ENCODE measurements at places on chromosomes 3 and 15.

GRCh38 chr3:184561913-184562877 is 610 bp downstream of the EPHB3 start:
- no peak for DNase-seq

DNA sequence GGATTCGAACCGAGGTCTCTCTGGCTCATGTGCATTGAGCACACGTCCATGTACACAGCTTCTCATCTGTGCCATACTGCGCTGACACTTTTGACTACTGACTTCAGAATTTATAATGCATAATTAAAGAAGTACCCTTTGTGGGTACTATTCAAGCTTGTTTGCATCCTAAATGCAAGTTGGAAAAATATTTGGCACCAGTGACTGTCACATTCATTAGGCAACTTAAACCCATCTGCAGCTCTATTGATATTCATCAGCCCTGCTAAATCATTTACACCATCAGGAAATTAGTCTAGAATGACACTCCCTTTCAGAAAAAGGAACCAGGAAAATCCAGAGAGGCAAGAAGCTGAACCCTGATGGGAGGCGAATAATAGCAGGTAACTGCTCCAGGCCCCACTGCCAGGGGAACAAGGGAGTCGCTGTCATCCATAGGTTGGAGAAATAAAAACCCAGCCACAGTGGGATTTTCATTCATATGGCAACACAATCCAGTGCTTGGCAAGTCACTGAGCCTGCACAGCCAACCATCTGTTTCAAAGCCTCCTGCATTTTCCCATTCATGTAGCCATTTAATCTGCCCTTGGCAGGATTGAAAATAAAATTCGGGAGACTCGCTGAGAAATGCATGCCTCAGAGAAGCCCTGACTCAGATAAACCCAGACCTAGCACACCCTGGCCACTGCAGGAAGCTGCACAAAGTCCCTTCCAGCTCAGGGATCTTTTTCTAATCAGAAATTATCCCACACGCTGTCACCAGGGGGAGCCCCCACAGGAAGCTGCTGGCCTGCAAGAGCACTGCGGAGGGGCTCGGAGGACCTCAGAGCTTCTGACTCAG is 103.0 kb upstream of the VEPH1 start:
- peak; percentile 52 for DNase-seq

- DNase-seq, result no peak
Measured at GRCh38 chr3:63870615-63871005, 6.9 kb downstream of the ATXN7 start.

- DNase-seq, result no peak
Measured at GRCh38 chr3:184209146-184209923, 20.1 kb upstream of the VWA5B2 start.

- no peak for DNase-seq
Measured at GRCh38 chr3:122786066-122786465, 7.6 kb downstream of the HSPBAP1 start.

- DNase-seq, result peak; percentile 74
Measured at GRCh38 chr15:82108489-82109078, 62.8 kb upstream of the MEX3B start.

DNA sequence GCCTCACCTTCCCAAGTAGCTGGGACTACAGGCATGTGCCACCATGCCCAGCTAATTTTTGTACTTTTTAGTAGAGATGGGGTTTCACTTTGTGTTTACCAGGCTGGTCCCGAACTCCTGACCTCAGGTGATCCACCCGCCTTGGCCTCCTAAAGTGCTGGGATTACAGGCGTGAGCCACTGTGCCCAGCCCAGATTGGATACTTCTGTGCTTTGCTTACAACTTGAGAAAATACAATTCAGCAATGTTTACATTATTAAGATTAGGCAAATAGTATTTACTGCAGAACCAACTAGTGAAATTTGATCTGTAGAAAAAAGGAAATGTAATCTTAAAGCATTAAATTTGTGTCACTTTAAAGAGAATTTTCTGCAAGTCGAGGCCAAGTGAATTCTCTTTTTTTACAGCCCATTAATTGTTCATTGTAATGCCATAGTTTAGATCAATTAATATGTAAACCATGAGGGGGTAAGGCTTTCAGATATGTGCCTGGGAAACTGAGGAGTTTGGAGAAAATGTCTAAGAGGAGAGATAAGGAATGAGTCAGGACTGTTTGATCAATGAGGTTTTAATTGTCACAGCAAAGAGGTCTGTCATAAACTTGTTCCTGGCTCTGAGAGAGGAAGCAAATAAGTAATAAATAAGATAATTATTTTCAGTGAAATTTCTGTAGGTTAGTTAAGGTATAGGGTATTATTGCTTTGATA is 15.3 kb downstream of the PYDC2 start:
- no peak for DNase-seq

- DNase-seq, result no peak
Measured at GRCh38 chr15:29887721-29888120, 65.5 kb upstream of the TJP1 start.

DNA sequence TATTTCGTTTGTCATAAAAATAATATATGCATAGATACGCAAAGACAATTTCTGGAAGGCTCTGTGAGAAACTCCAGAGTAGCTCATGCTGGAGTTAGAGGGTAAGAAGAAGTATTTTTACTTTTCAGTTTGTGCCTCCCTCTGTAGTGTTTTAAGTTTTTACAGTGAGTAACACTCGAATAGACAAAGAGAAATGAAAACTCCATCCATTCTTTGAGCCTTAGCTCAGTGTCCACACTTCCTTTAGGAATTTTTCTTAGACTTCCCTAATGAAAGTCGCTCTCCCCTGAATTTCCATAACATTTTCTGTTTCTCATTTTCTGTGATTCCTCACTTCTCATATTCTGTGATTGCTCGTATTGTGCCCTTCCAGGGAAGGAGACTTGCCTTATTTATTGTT is 2.1 kb downstream of the BLOC1S6 start:
- no peak for DNase-seq

GRCh38 chr3:194080913-194081800 is 54.8 kb upstream of the HES1 start:
- DNase-seq, result no peak

- no peak for DNase-seq
Measured at GRCh38 chr3:50388720-50389413, 29.5 kb upstream of the TMEM115 start.

DNA sequence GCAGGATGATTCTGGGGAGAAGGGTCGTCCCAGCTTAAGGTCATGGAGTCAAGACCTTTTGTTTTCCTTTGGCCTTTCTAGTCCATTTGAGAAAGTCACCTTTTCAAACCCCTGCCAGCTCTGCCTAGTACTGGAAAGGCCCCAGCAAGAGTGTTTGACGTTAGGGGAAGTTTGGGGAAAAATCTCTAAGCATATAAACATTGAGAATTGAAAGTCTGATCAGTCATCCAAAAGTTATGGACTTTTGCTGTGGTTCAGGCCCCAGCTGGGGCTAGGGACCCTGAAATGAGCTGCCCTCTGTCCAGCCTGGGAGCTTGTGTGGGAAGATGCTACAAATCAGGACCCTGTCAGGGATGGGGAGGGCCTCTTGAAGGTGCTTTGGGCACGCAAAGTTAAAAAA is 21.6 kb downstream of the SLC6A6 start:
- no peak for DNase-seq

DNA sequence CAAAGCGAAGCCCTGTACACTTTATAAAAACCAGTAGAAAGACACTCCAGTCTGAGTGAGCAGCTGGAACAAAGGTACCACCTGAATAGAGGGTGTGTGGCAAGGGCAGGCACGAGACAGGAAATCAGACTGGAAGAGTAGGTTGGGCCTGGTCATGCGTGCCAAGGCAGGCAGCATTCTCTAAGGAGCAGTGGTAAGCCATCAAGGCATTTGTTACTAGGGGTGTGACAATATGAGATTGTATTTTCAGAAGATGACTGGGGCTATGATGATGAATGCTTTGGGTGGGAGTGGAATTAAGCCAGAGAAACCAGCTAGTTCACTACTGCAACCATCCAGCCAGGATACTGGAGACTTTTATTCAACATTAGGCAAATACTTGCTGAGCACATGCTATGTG is 5.0 kb downstream of the JMJD7 start:
- DNase-seq, result no peak

DNA sequence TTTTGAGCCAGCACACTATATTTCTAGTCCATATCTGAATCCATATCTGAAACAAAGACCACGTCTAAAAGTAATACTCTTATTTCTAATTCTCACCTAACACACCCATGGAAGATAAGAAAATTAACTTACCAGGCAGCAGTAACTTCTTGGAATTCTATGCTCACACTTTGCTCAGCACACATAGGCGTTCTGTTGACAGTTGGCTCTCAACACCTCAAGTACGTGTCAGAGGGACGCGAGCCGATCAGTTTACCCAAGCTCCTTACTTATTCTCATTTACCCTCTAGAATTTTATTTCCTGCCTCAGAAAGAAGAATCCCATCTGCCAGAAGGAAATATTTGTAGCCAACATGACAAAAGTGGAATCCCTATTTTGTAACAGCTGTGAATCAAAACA is 911.9 kb downstream of the FHIT start:
- DNase-seq, result no peak

DNA sequence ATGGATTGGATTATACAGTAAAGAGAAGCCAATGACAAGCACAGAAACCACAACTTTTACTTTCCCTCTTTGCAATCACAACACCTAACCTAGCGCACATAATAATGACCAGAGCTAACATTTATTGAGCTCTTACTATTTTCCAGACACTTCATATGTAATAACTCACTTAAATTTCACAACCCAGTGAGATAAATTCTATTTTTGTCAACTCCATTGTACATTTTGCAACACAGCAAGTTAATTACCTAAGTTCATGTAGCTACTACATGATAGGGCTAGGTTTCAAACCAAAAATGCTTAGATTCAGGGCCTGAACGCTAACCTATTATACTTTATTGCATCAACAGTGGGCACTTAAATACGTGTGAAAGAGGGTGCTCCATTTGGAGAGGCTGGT is 89.5 kb downstream of the GADL1 start:
- DNase-seq, result no peak
